ENCODE measurements at places on chromosomes 7 and 10. TPM values are rescaled to one million over a fixed set of nuclear protein-coding genes. Genes with fewer than 3 reads are reported as not detected.

The CFAP46 gene
- 0.49 TPM for total RNA-seq

The INA gene
- 13.0 TPM for total RNA-seq

The CALHM1 gene
- total RNA-seq = not detected

The PILRA gene
- total RNA-seq = 0.36 TPM

The NKX1-2 gene
- not detected for total RNA-seq
